ENCODE measurements at places on chromosomes 11 and 22. TPM values are rescaled to one million over a fixed set of nuclear protein-coding genes. Genes with fewer than 3 reads are reported as not detected.
A peak's percentile ranks its signal among the peaks of the same experiment; 100 is the strongest.

- no peak for DNase-seq
- no peaks in the 10 kb centered on the region for H3K36me3 ChIP-seq
- H3K27ac ChIP-seq = no peak overlapping the region
- peaks cover 29% of the 10 kb centered on the region for H3K4me1 ChIP-seq
- H3K27me3 ChIP-seq = peaks cover 2% of the 10 kb centered on the region
Observed at GRCh38 chr11:394858-395655, 1.0 kb downstream of the PKP3 start.

DNA sequence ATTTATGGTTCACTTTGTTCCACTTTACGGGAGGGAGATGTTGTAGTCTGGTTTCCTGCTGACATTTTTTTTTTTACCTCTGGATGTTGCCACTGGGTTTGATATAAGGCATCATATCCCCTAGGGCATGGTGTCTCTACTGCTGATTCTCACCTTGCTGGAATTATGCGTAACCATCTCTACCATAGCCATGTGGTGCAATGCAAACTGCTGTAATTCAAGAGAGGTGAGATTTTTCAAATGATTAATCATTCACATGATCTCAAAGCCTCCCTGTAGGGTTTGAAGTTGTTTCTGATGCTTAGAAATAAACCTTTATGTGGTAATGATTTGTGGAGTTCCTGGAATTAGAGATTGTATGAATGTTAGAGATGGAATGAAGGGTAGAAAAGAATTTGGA lies 13.0 kb downstream of the MS4A3 start:
- DNase-seq = no peak

DNA sequence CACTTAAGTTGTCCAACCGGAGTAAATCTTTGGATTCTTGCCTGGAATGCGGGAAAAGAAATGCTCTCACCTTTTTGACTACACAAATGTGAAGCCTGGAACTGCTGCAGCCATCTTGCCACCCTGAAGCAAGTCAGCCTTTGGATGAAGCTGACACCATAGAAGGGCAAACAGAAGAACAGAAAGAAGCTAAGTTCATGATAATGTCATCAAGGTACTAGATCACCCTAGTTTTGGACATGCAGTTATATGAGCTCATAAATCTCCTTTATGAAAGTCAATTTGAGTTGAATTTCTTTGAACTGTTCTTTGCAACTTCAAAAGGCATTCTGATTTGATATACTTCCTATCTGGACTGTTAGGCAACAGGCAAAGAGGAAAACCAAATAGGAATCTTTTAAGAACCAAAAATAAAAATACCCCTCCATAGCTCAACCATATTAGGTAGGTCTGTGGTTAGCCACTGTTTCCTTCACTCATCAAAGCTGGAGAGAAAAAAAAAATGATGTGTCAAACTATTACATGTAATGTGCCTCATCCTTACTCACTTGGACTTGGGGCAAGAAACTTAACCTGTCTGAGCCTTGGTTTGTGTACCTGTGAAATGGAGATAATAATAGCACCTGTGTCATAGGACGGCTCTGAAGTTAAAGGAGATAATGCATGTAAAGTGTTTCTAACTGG lies 91.9 kb downstream of the WT1 start:
- H3K4me3 ChIP-seq = no peak overlapping the region
- H3K27me3 ChIP-seq = no peaks in the 10 kb centered on the region
- H3K27ac ChIP-seq = no peak overlapping the region
- DNase-seq = no peak
- no peaks in the 10 kb centered on the region for H3K36me3 ChIP-seq

GRCh38 chr11:119713359-119714040 lies 15.5 kb downstream of the NECTIN1 start:
- no peak for DNase-seq
- H3K36me3 ChIP-seq = no peaks in the 10 kb centered on the region
- H3K27me3 ChIP-seq = no peaks in the 10 kb centered on the region
- H3K4me1 ChIP-seq = peaks cover 5% of the 10 kb centered on the region

GRCh38 chr22:28105413-28105812 lies 186.4 kb upstream of the PITPNB start:
- no peaks in the 10 kb centered on the region for H3K27me3 ChIP-seq
- H3K4me3 ChIP-seq = no peak overlapping the region
- no peak overlapping the region for H3K27ac ChIP-seq
- H3K4me1 ChIP-seq = no peaks in the 10 kb centered on the region
- no peaks in the 10 kb centered on the region for H3K36me3 ChIP-seq

Gene CKAP5
- total RNA-seq = 25.1 TPM

- H3K4me1 ChIP-seq = no peaks in the 10 kb centered on the region
- H3K27me3 ChIP-seq = no peaks in the 10 kb centered on the region
- H3K36me3 ChIP-seq = no peaks in the 10 kb centered on the region
- H3K27ac ChIP-seq = no peak overlapping the region
Observed at GRCh38 chr11:103546236-103546635, 437.0 kb downstream of the DYNC2H1 start.

GRCh38 chr11:3152471-3153110 lies 12.5 kb downstream of the OSBPL5 start:
- H3K4me3 ChIP-seq = no peak overlapping the region
- DNase-seq = no peak
- H3K27ac ChIP-seq = no peak overlapping the region
- peaks cover 42% of the 10 kb centered on the region for H3K4me1 ChIP-seq
- no peaks in the 10 kb centered on the region for H3K36me3 ChIP-seq
- no peaks in the 10 kb centered on the region for H3K27me3 ChIP-seq

DNA sequence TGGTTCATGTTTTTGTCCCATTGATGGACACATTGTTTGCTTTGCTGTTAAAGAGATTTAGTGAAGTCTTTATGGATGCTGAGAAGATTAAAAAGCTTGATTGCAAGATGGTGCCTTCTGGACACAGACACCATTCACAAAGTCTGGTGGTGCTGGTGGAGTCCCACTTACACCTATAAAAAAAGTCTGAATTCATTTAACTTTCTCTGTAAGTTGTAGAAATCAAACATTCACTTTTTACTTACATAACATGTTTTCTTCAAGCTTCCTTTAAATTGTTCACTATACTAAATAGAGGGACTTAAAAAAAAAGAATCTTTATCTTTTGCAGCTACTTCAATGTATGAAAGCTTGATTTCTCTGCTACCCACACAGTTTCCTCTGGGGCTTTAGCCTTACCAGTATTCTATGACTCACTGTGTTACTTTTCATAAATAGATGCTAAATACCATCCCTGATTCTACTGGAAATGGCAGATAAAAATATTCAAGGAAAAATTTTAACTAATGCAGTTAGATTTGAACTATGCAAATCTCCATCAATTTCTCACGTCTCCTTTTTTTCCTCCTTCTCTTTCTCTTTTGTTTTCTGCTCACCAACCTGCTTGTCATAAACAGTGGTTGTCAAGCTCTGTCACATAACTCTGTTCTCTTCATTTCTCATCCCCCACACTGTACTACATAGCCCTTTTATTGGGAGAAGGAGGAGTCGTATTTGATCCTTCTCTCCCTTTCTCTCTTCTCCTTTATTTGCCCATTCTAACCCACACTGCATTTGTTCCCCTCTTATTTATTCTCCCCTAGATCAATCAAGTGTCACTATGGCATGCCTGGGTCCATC lies 89.7 kb downstream of the FAM76B start:
- H3K36me3 ChIP-seq = no peaks in the 10 kb centered on the region
- H3K4me3 ChIP-seq = no peak overlapping the region
- peak overlapping the region; percentile 37 for H3K27ac ChIP-seq
- H3K4me1 ChIP-seq = peaks cover 8% of the 10 kb centered on the region

DNA sequence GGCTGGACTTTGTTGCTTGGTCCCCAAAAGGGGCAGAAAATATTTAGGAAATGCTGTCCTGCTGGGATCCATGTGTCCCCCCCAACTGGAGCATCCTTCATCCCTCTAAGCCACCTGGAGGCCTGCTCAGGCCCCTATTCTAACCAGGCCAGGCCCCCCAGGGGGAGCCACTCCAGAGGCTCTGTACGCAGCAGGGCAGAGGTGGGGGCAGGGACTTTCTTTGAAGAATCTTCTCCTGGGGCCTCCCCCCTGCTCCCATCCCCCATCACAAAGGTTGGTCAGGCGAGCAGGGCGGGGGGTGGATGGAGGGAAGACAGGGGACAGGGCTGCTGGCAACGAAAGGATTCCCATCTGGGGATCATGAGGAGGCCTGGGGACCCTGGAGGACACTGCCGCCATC lies 170.8 kb downstream of the MN1 start:
- H3K27ac ChIP-seq = no peak overlapping the region
- no peak overlapping the region for H3K4me3 ChIP-seq
- H3K36me3 ChIP-seq = no peaks in the 10 kb centered on the region
- H3K4me1 ChIP-seq = no peaks in the 10 kb centered on the region
- no peak for DNase-seq

- H3K27ac ChIP-seq = no peak within 1 kb of the TSS
- H3K36me3 ChIP-seq = no peaks in the 10 kb centered on the region
- H3K4me3 ChIP-seq = no peak within 1 kb of the TSS
- DNase-seq = peak; percentile 71
Observed at GRCh38 chr11:118076754-118077281, at the start of gene TMPRSS4. Gene TMPRSS4, plus strand, starts transcription at chr11:118077078. Its CDS starts 225 bp downstream, at chr11:118077303.

Gene F2
- not detected for total RNA-seq

- no peak overlapping the region for H3K27ac ChIP-seq
- H3K36me3 ChIP-seq = peaks cover 13% of the 10 kb centered on the region
- H3K4me3 ChIP-seq = no peak overlapping the region
- no peak for DNase-seq
- H3K27me3 ChIP-seq = no peaks in the 10 kb centered on the region
Observed at GRCh38 chr11:113814181-113814580, 34.6 kb downstream of the CLDN25 start.

Gene NCR3LG1
- total RNA-seq = 5.8 TPM

Gene PDE2A
- 20.3 TPM for total RNA-seq

Gene FGF3
- total RNA-seq = not detected

Gene IL10RA
- total RNA-seq = 49.1 TPM

Gene SCN3B
- total RNA-seq = not detected

GRCh38 chr11:35722641-35723040 lies 60.1 kb downstream of the TRIM44 start:
- peaks cover 7% of the 10 kb centered on the region for H3K36me3 ChIP-seq
- peaks cover 6% of the 10 kb centered on the region for H3K4me1 ChIP-seq
- no peak for DNase-seq
- H3K27me3 ChIP-seq = no peaks in the 10 kb centered on the region
- no peak overlapping the region for H3K4me3 ChIP-seq

Gene MIAT
- total RNA-seq = 7.9 TPM

Gene PLAAT4
- total RNA-seq = 272 TPM

Gene UPK3A
- total RNA-seq = not detected

GRCh38 chr22:21568347-21569075 lies 997 bp downstream of the UBE2L3 start:
- H3K27me3 ChIP-seq = no peaks in the 10 kb centered on the region
- peak overlapping the region; percentile 84 for H3K4me3 ChIP-seq
- DNase-seq = no peak
- peak overlapping the region; percentile 95 for H3K27ac ChIP-seq
- H3K4me1 ChIP-seq = peaks cover 42% of the 10 kb centered on the region

DNA sequence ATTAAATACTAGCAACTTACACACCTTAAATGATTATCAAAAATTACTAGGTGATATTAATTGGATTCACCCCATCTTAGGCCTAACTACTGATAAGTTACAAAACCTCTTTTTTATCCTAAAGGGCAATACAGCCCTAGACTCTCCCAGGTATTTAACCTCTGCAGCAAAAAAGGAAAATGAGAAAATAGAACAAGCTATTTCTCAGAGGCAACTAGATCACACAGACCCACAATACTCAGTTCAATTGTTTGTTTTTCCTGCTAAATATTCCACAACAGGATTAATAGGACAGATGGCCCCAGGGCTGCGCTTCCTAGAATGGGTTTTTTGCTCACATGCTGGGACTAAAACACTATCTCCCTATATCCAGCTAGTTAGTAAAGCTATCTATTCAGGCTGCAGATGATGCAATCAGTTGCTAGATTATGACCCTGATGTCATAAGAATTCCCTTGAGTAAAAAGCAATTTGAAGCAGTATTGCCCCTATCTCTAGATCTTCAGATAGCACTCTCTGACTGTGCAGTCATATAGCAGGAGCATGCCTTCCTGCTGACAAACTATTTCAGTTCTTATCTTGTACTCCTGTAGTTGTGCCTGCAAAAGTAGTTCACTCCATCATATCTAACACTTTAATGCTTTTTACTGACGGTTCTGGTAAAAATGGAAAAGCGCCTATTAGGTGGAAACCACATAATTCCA lies 1595.5 kb upstream of the TENM4 start:
- H3K27ac ChIP-seq = no peak overlapping the region
- no peaks in the 10 kb centered on the region for H3K36me3 ChIP-seq
- H3K27me3 ChIP-seq = no peaks in the 10 kb centered on the region

Gene PLAAT5
- 7.2 TPM for total RNA-seq

DNA sequence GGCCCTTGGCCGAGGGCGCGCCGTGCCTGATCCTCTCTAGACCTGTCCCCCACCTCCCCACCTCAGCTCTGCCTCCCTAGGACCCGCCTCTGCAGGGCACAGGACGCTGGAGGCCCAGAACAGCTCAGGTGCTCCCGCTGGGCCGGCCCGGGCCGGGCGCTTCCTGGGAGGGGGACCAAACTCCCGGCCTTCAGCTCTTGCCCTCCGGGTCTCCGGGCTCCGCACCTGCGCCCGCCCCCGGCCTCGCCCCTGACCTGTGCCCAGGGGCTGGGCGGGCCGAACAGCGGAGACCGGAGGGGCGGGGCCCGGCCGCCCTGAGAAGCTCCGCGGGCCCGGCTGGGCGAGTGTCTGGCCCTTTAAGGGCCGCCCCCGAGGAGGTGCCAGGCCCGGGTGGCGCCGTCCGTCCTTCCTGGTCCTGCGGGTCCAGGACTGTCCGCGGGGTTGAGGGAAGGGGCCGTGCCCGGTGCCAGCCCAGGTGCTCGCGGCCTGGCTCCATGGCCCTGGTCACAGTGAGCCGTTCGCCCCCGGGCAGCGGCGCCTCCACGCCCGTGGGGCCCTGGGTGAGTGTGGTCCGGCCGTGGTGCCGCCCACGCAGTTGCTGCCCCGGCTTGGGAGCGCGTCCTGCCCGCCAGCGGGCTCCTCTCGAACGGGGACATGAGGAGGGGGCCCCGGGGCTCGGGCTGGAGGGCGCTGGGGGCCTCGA lies at the start of gene SSH3:
Gene SSH3, plus strand, starts transcription at position 399 of the 703 bp plus-strand sequence. Its CDS starts 96 bp downstream, at position 495.
- H3K4me3 ChIP-seq = peak within 1 kb of the TSS; percentile 85
- peaks cover 39% of the 10 kb centered on the region for H3K36me3 ChIP-seq
- peak; percentile 96 for DNase-seq
- H3K27ac ChIP-seq = peak within 1 kb of the TSS; percentile 78
- H3K4me1 ChIP-seq = peaks cover 30% of the 10 kb centered on the region

Gene ZNRF3
- total RNA-seq = 15.1 TPM

Gene ST14
- total RNA-seq = 105 TPM

GRCh38 chr11:71223671-71224660 lies 28.4 kb downstream of the SHANK2 start:
- H3K27ac ChIP-seq = no peak overlapping the region
- no peak overlapping the region for H3K4me3 ChIP-seq
- no peaks in the 10 kb centered on the region for H3K36me3 ChIP-seq
- H3K27me3 ChIP-seq = no peaks in the 10 kb centered on the region
- no peak for DNase-seq

Measured in upper lobe of left lung (tissue), 6 donors.